Frontal cortex (tissue), 4 donors: ENCODE measurements at places on chromosomes 5 and 9. TPM values are rescaled to one million over a fixed set of nuclear protein-coding genes. Genes with fewer than 3 reads are reported as not detected.

The LHX2 gene
- 73.0 TPM for total RNA-seq

The OR1B1 gene
- not detected for total RNA-seq

The SLC34A3 gene
- not detected for total RNA-seq

The SLC25A2 gene
- not detected for total RNA-seq

The LURAP1L gene
- 1.6 TPM for total RNA-seq

The OR1J2 gene
- not detected for total RNA-seq

The YTHDC2 gene
- total RNA-seq, result 36.7 TPM

The CYSRT1 gene
- under 0.01 TPM for total RNA-seq

The KIAA0825 gene
- total RNA-seq, result 41.2 TPM

The CNTNAP3 gene
- total RNA-seq, result 29.3 TPM

The CSF1R gene
- 5.3 TPM for total RNA-seq

The ABO gene
- total RNA-seq, result not detected

The PLAC8L1 gene
- 0.82 TPM for total RNA-seq

The VAV2 gene
- total RNA-seq, result 31.0 TPM

The AGGF1 gene
- 32.6 TPM for total RNA-seq

The COL23A1 gene
- total RNA-seq, result 0.82 TPM

The FOXD4L6 gene
- 0.82 TPM for total RNA-seq

The MUSK gene
- under 0.01 TPM for total RNA-seq

The PHYHD1 gene
- total RNA-seq, result 1.2 TPM

The ENTREP1 gene
- total RNA-seq, result 0.82 TPM

The TEX48 gene
- total RNA-seq, result not detected

The PCDHA1 gene
- 8.6 TPM for total RNA-seq

The TLX3 gene
- total RNA-seq, result not detected

The MROH2B gene
- not detected for total RNA-seq

The NEUROG1 gene
- total RNA-seq, result 0.41 TPM

The ERMP1 gene
- 13.9 TPM for total RNA-seq

The SH3RF2 gene
- under 0.01 TPM for total RNA-seq

The FRRS1L gene
- 66.9 TPM for total RNA-seq

The FBP2 gene
- total RNA-seq, result not detected

The C9orf153 gene
- not detected for total RNA-seq

The SPATA31E1 gene
- total RNA-seq, result not detected

The C9 gene
- total RNA-seq, result under 0.01 TPM

The TXNDC8 gene
- total RNA-seq, result not detected

The UBE2B gene
- 56.7 TPM for total RNA-seq

The IGIP gene
- 7.7 TPM for total RNA-seq

The NRARP gene
- 3.7 TPM for total RNA-seq

The PITX1 gene
- not detected for total RNA-seq

The CCDC192 gene
- total RNA-seq, result not detected

The FOXD4L4 gene
- total RNA-seq, result 0.41 TPM

The ADAMTS2 gene
- 3.3 TPM for total RNA-seq

The OGN gene
- total RNA-seq, result 17.5 TPM

The DENND1A gene
- 17.9 TPM for total RNA-seq

The INSYN2B gene
- 0.82 TPM for total RNA-seq

The SLC1A1 gene
- total RNA-seq, result 66.9 TPM

The TGFBI gene
- total RNA-seq, result 4.9 TPM

The PDZD2 gene
- total RNA-seq, result 14.7 TPM

The GABRA1 gene
- 29.8 TPM for total RNA-seq

The FOXD4 gene
- 1.2 TPM for total RNA-seq

The PRRX2 gene
- total RNA-seq, result not detected

The C5orf58 gene
- not detected for total RNA-seq

The TSSK1B gene
- under 0.01 TPM for total RNA-seq
